ENCODE measurements at places on chromosomes 11 and 22.

DNA sequence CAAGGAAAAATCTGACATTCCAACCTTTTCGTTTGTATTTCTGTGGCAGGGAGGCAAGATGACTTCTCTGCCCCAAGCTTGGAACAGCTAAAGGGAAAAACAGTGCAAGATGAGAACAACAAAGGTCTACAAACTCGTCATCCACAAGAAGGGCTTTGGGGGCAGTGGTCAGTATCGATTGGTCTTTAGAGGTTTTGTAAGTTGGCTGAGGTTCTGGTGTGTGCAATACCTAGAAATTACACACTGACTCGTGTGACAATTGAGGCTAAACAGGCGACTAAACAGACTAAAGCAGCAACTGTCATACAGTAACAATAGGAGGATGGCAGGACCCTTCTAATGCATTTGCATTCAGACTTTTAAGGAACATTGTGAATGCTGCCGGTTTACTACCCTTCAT, 994 bp downstream of the DEPDC5 start:
- no peak for DNase-seq

GRCh38 chr11:133966921-133967598, 10.3 kb upstream of the IGSF9B start:
- peak; percentile 53 for DNase-seq

GRCh38 chr22:35155403-35156025, 89.6 kb downstream of the ISX start:
- DNase-seq: no peak

DNA sequence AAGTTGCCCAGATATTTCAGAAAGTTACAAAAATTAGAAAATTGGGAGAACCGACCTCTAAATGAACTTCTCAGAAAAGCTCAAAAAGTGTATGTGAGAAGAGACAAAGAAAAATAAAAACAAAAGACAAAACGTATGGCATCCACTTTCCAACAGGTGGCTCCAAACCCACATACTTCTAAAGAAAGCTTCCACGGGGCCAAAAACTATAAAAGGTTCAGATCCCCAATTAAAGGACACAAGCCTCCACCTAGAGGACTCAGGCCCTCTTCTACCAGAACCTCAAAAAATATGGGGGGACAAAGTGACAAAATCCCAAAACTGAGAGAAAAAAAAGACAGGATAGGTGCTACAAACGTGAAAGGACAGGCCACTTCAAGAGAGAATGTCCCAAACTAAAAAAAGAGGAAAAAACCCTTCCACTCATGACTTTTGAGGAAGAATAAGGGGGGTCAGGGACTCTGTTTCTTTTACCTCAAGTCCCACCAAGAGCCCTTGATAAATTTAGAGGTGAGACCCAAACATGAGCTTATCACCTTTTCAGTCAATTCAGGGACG, 8.8 kb downstream of the SCGB2A1 start:
- no peak for DNase-seq

DNA sequence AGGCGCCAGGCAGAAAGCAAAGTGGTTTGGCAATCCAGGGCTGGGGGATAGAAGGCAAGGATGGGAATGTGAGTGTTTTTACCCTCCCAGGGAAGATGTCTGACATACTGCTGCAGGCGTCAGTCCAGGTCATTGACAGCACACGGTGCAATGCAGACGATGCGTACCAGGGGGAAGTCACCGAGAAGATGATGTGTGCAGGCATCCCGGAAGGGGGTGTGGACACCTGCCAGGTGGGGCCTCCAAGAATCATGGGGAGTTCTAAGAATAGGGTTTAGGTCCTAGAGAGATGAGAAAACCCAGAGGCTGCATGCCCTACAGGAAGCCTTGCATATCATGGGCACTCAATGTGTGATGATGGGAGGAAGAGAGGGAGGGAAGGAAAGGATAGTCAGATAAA, 28.3 kb upstream of the SMIM35 start:
- no peak for DNase-seq

DNA sequence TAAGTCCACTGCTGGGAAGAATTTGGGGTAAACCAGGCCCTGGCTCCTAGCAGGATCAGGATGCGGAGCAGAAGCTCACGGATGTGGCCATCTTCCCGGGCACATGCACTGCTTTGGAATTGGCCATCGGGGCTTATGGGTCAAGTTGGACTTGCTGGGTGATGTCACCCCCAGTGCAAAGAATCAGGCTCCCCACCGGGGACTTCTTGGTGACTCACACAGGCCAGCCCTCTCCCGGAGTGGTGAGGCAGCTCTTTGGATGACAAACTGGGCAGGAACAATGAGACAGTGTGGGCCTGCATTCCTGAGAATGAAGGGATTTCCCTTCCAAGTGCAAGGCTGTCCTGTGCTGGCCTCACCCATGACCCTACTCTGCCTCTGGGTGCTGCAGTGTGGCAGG, 128.8 kb upstream of the ANO1 start:
- DNase-seq: no peak

DNA sequence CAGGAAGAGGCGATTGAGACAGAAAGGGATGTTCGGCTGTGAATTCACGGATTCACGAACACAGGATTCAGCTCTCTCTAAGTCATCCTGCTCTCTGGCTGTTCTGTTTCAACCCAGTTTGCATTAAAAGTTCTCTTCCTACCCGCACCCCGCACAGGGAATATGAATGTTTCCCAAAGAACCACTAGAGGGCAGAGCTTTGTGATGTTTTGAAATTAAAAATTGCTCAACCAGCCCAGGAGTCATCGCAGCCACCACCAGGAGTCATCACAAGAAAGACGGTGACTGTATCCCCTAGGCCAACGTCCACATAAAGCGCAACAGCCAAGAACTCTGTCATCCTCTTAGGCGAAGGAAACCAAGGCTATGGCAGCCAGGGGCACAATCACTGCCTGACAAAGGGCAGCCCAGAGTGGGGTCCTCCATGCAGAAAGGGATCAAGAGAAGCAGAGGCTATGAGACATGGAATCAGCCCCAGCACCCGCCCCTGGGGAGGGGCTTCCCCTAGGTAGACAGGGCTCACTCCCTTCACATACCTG, 122.4 kb downstream of the WT1 start:
- no peak for DNase-seq

- no peak for DNase-seq
Measured at GRCh38 chr11:58508005-58508404, at the start of gene OR5B21. Gene OR5B21 (minus strand): TSS chr11:58508105. CDS start chr11:58508105, 0 bp downstream.

- no peak for DNase-seq
Measured at GRCh38 chr11:19768815-19769214, 56.2 kb downstream of the NAV2 start.

GRCh38 chr22:48093981-48094380, 1331.5 kb downstream of the TBC1D22A start:
- no peak for DNase-seq

GRCh38 chr11:61954106-61954850, 4.1 kb downstream of the BEST1 start:
- no peak for DNase-seq

- no peak for DNase-seq
Measured at GRCh38 chr11:70662691-70663098, 264.4 kb downstream of the CTTN start.

- no peak for DNase-seq
Measured at GRCh38 chr11:124864892-124865180, 396 bp upstream of the ROBO3 start.

DNA sequence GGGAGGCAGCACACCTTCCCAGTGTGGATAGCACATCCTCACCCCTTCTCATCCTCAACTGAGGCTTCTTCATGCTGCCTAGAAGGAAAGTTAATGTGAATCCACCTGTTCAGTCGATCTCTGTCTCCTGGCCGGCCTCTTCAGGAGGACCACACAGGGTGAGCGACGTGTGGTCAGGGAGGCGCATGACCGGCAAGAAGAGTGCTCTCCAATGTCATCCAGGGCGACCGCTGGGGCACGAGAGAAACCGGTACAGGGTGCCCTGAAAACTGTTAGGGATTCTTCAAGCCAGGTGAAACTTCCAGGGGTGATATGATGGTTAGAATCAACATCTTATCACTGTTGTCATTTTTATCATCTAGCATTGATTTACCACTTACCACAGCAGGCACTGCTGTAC, 43.0 kb downstream of the IGSF9B start:
- DNase-seq: no peak

- no peak for DNase-seq
Measured at GRCh38 chr22:36548606-36549005, 19.6 kb upstream of the EIF3D start.

DNA sequence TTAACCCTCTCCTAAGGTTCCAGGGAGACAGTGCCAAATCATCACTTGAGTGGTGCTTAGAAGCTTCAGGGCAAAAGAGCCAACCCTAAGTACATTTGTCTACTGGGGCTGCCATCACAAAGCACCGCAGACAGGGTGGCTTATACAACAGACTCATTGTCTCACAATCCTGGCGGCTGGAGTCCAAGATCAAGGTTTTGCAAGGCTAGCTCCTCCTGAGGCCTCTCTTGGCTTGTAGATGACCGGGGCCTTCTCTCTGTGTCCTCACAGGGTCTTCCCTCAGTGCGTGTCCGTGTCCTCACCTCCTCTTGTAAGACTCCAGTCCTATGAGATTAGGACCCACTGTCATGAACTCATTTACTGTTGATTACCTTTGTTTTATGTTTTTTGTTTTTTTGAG, 34.1 kb upstream of the CD81 start:
- no peak for DNase-seq

DNA sequence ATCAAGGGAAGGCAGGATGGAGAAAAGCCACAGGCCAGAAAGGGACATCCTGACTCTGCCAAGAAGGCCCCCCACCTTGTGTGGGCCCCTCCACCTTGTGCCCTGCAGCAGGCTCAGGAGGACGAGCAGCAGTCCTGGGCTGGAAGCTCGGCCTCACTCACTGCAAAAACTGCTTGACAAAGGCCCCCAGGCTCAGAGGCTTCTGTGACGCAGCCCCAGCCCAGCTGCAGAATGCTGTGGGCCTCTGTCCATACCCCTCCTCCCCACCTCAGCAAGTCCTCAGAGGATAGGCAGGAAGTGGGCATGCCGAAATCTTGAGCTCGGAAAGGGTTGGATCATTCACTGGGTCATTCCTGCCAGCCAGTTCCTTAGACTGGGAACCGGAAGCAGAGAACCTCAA, 61.9 kb downstream of the NRXN2 start:
- no peak for DNase-seq

- DNase-seq: no peak
Measured at GRCh38 chr22:47439643-47440265, 677.3 kb downstream of the TBC1D22A start.

DNA sequence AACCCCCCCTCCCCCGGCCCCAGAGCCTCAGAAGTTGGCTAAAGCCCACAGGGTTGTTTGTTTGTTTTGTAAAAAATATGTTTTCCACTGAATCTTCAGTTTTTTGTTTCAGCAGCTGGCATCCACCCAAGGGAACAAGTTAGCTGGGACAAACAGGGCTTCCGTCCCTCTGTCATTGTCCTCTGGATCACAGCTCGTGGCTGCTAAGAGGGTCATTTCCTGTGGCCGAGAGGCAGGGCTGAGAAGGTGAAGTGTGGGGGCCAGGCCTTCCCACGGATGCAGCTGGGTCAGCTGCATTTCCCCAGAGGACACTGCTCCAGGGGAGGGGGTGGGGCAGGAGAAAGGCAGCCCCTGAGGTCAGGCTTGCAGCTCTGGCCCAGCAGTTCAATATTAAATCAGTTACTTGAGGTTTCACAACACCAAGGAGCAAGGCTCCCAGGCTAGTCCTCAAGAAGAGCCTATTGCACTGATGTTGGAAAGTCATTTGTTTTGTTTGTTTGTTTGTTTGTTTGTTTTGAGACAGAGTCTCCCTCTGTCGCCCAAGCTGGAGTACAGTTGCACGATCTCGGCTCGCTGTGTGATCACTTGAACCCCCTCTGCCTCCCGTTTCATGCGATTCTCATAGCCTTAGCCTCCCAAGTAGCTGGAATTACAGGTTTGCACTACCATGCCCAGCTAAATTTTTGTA, 34.4 kb upstream of the SMTN start:
- DNase-seq: no peak

- DNase-seq: no peak
Measured at GRCh38 chr11:76783294-76783895, at the start of gene TSKU. Gene TSKU (plus strand): TSS chr11:76783356. CDS start chr11:76795617, 12,261 bp downstream.

DNA sequence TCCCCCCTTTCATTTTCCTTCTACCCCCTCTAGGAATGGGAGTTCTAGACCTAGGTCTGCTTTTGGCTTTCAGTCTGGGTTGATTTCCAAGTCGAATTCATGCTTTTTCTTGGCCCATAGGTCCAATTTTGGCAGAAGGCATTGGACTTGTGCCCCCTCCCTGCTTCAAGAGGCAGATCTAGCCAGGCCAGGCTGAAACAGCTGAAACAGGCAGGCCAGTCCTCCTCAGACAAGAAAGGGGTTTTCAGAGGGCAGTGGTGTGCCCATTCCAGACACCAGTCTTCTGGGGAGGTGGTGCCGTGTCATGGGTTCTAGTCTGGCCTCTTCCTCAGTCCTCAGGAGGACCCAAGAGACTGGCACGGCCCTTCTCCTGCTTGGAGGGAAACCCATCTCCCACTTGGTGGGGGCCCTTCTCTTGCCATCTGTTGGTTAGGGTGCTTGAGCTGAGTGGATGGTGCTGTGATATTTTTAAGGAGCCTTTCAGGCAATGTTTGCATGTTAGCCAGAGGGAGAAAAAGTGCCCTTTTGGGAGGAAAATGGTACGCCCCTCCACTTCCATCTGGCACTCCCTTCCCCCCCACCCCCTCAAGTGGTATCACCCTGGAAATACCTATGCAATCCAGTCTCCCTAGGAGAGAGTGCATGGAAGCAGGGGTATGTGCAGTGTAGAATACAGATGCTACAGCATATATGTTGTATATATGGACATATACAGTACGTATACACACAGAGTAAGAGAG, 53.6 kb downstream of the SYT13 start:
- DNase-seq: no peak

GRCh38 chr11:77661670-77662069, 24.1 kb upstream of the CLNS1A start:
- no peak for DNase-seq

DNA sequence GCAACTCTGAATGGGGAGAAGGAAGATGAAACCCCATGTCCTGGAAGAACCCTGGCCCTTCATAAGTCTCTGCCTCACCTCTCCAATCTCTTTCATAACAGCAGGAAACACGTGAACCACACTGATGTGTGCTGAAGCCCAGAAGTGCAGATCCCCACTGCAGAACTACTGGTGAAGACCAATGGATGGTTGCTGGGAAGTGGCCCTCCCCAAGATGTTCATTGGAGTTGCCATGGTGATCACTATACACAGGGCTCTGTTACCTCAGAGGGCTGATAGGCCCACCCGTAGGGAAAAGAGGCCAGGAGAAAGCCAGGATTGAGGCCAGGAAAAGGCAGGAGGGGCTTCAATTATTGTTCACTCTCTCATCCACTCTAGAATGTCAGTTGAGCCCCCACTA, 11.6 kb downstream of the TST start:
- DNase-seq: no peak

DNA sequence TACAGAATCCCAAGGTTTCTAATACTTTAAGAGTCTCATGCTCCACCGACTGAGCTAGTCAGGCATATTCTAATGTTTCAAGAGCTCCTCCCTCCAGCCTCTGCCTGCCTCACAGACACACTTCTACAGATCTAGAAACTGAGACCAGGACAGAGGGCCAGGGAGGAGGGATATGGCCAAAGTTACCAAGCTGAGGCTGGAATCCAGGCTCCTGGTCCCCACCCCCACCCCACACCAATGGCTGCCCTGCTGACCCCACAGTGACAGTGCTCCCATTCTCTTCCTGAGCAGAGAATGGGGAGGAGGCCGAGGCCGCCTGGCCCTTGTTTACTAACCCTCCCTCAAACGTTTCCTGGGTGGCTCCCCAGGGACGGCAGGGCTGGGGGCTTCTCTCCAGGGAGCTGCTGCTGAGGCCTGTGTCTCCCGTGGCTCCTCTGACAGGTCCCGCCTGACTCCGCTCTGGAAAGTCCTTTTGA, 2.2 kb downstream of the PLEKHB1 start:
- DNase-seq: no peak
